Nephron progenitor cell (in vitro differentiated cells): ENCODE measurements at places on chromosomes 3 and 15.

GRCh38 chr15:88645171-88646087, 6.6 kb downstream of the ISG20 start:
- DNase-seq: no peak

DNA sequence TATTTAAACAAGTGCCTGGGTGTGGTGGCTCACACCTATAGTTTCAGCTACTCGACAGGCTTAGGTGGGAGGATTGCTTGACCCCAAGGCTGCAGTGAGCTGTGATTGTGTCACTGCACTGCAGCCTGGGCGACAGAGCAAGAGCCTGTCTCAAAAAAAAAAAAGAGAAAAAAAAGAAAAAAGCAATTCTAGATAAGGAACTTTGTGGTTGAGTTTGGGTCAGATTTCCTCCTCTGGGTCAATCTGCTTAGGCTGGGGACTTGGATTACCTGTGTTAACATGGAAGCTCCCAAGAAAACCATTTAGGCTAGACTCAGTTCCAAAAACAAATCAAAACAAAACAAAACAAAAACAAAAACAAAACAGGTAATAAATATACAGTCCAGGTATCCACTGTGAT, 50.0 kb downstream of the ITPR1 start:
- DNase-seq: no peak

DNA sequence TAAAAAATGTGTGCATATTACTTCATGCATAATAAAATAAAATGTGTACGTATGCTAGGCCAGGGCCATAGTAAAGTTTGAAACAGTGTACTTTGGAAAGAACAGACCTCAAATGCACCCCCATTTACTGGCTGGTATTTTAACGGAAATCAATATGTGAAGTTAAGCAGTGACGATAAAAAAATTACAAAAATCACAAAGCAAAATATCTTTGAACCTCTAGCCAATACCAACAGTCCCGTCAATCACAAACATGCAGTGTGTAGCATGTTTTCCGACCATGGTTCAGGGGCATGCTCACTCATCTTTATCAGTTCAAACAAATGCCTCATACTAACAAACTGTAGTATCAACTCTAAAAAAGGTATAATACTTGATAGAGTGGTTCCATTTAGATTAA, 121.1 kb downstream of the TJP1 start:
- no peak for DNase-seq

- no peak for DNase-seq
Measured at GRCh38 chr3:176663387-176663786, 533.9 kb downstream of the TBL1XR1 start.

DNA sequence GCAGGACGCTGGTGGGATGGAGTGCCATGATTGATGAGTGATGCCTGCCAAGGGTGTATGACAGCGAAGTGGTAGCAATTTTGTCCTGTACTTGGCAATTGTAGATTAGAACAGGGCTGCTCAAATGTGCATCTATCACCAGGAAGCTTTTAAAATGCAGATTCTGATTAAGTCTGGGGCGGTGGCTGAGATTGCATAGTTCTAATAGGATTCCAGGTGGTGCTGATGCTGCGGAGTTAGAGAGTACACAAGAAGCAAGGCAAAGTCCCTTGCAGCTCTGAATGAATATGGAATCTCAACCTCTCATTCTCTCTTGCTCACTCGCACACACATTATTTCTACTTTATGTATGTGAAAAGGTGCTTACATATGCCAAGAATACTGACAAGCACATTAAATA, 670.4 kb downstream of the FHIT start:
- no peak for DNase-seq

DNA sequence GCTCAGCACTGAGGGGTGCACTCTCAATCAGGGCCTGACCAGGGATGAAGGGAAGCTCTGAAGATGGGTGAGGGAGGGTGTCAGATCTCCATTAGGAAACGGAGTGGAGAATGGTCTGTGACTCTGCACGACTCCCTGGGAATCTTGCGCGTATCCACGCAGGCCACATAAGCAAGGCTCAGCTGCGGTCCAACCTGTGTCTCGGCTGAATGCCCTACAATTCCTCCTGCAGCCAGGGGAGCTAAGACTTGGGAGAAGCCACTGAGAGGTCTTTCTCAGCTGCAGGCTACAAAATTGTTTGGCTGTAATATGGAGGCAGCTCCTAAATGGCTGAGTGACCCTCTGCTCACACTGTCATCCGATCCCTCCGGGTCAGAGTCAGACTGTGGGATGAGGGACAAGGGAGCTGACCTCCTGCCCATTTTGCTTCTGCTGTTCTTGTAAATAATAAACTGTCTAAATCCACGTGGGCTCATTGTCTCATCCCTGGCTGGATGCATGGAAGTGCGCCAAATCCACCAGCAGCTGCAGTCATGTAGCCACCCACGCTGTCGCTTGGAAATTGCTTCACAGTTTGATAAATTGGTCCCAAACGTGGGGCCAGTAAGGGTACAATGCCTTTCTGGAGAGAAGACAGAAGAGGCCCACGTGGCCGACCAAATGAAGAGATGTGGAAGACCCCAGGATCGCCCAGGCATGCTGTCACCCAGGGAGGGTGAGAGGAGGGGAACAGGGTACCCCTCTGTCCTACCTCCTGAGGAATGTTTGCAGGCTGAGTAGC, 30.5 kb downstream of the ALS2CL start:
- DNase-seq: peak; percentile 61

DNA sequence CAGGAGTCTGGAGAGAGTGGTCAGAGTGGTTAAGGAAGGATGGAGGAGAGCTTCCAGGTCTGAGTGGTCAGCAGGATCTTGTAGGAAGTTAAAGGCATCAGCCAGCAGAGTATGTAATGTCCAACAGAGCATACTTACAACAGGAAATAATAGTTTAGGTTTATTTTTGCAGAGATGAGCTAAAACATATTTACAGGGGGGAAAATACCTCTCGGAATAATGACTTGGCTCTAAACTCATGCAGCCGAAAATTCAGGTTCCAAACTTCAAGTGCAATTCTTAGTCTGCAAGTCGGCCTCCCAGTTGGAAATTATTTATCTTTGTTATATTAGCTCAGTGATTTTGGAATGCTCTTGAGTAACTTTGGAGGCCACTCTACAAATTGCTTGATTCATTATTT, 385.0 kb upstream of the C2CD4B start:
- no peak for DNase-seq

DNA sequence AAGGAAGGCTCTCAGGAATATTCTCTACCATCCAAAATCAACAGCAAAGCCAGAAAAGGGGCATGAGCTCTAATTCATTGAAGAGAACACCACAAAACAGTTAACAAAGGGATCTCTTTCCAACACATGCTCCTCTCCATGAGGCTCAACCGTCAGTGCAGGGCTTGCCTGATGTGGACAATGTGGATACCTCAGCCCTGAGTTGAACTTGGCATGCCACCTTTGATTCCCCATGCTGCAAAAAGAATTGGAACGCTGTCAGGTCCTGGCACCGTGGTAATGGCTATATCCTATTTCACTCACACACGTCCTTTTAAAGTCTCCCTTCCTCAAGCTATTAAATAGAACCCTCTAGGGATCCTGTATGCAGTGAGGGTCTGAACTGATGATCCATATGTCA, 30.7 kb upstream of the IP6K2 start:
- no peak for DNase-seq

DNA sequence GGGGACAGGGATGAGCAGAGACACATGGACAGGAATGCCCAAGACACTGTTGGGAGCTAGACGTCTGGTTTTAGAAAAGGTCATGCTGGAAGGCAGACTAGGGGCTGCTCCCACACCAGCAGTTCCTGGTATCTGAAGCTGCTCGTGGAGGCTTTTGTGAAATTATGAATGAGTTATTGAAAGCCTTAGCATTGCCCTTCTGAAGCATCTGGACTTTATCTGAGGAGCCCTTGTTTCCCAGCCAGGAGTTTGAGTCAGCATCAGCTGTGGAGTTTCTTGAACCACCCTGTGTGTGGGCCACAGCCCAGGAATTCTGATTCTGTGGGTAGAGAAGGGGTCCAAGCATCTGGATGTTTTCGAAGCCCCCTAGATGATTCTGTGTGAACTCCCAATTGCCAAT, 258.7 kb downstream of the SLCO3A1 start:
- no peak for DNase-seq

GRCh38 chr3:62065985-62066693, 307.2 kb downstream of the FEZF2 start:
- no peak for DNase-seq

DNA sequence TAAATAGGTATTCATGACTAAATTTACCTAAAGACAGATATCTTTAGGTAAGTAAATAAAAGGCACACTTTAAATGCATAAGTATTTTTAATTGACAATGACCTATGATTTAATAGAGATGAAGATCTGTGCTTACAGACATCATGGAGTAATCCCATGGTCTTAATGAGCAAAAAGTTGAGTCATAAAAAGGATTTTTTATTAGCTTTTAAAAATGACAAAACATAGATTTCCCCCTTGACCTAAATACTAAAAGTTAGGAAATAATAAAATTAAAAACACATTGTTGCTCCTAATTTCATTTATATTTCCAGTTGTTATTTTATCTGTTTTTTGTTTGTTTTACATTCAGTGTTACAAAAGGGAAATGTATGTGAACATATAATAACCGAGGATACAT, 1005.7 kb downstream of the ROBO1 start:
- no peak for DNase-seq

DNA sequence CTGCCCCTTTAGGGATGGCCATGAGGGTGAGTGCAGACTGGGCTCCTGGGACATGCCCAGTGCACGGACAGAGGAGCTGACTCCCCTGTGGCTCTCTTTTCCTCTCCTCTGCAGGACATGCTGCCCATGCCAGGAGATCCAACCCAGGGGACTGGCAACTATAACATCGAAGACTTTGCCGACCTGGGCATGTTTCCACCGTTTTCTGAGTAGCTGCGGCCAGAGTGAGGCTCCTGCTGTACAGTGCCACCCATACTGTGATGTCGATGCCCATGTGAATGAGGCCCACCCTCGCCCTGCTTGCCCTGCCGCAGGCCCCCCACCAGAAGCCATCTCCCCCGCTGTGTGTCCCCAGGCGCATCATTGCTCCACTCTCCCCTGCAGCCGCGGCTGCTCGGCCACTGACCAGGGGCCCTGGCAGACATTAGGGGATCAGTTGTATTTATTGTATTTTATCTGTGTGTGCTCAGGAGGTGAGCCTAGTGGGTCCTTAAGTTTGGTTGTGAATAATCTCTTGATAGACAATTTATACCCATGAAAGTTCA, 101.6 kb upstream of the ABHD17C start:
- DNase-seq: no peak

DNA sequence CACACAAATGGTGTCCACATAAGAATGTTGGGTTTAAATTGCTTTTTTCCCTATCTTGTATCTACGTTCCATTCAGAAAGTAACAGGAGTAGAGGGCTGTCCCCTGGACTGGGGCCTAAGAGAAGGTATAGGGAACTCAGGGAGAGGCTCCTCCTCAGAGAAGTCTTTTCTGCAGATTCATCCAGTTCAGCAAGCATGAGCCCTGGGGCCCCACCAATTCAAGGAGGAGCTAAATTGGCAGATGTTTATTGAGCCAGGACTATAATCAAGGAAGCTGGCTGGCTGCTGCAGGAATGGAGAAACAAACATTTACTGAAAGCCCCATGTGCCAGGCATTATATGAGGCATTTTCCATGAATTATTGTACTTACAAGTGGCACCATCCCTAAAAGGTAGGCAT, 22.1 kb upstream of the LARS2 start:
- DNase-seq: no peak

DNA sequence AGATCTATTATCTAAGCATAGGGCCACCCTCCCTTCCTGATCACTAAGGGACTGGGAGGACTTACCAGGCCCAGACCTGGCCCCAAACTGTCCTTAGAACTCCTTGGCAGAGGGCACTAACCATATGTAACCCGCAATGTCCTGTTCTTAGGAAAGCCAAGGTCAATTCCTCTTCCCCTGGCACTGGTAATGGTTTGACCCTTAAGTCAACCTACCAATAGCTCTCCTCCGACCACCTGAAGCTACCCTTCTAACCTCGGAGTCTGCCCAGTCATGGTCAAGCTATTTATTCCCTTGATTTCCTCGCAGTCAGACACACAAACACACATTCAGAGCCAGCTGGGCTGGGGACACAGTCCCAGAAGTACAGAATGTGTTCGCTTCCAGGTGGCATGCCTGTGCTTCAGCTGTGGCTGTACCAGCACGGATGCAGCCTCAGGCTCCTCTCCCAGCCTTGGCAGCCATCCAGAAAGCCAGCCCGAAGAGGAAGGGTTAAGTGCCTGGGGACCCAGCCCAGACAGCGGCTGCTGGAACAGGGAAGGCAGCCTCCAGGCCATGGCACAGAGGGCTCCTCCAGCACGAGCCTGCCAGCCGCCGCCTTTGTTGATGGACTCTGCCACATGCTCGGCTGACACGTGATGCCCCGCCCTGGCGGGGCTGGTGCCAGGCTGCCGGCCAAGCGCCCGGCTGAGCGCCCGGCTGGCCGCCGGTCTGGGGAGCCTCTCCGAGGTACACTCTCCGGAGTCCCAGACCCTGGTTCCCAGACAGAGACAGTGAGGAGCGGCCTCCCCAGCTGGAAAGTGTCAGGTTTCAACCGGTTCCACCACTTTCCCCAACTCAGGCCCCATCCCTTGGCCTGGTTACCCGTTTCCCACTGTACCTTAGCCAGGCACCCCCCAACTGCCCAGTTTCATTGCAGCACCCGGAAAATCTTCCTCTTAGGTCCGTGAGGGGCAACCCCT, 5.5 kb downstream of the BMF start:
- peak; percentile 68 for DNase-seq

DNA sequence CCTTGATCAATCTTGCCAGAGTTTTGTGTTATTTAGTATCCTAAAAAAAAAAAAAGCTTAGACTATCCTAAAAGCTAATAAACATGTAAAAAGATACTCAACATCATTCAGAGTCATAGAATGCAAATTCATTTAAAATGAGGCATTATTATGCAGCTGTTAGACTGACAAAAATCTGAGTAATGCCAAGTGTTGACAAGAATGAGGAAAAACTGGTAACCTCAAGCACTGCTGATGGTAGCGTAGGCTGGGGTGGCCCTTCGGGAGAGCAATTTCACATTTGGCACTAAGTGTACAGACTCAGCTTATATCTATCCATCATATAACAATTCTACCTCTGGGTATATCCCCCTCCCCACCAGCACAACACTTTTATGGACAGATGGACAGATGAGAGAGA, 280.4 kb downstream of the RAP2B start:
- no peak for DNase-seq

GRCh38 chr3:133561679-133562078, 11.8 kb upstream of the CDV3 start:
- DNase-seq: no peak

GRCh38 chr15:62940755-62941361, 101.7 kb upstream of the TPM1 start:
- no peak for DNase-seq
